ENCODE measurements at places on chromosomes 7 and 10.

- DNase-seq = no peak
Measured at GRCh38 chr7:114130866-114131265, 212.1 kb upstream of the PPP1R3A start.

DNA sequence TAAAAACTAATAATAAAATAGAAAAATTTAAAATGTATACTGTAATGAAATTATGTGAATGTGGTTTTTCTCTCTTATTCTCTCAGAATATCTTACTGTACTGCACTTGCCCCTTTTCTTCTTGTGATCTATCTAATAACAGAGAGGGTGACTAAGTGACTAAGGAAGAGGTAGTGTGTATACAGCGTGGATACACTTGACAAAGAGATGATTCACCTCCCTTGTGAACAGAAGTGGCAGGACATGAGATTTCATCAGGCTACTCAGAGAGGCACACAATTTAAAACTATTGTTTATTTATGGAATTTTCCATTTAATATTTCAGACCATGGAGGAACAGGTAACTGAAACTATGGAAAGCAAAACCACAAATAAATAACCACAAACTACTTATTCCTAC lies 806.6 kb upstream of the GHITM start:
- DNase-seq = no peak

DNA sequence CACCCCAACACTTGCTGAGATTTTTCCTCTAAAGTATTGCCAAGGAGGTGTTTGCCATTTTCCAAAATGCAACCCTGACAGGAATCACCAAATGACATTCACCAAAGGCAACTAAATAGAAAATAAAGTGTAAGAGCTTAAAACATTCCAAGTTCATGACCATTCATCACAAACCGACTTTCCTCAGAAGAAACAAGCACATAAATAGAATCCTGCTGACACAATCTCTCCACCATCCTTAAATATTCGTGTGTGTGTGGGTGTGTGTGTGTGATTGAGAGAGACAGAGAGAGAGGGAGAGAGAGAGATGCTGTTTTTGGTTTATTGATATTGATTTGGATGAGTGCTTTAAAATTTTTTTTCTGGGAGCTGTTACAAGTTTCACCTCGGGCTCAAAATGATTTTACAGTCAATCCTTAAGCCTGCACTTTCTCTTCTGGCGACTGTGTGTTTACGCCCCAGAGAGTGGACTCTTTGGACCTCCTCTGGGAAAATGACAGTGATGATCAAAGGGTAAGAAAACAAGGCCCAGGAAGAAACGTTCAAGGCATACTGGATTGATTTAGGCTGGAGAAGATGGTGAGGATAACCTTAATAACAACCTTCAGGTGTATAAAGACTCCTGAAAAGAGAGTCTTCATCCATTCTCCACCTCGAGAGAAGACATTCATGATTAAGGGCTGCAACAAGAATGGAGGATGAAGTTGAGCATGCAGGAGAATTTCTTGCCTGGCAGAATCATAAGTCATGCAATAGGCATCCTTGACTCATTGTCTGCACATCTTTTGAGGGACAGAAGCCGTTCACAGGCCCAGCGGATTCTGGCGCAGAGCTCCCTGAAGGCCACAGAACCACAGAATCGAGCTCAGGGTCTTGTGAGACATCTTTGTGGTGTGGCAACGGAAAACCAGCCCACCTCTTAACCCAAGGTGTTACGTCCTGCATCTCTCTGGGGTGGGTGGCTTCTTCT lies 104.4 kb upstream of the FGFR2 start:
- DNase-seq = no peak

- no peak for DNase-seq
Measured at GRCh38 chr7:157010588-157011332, at the start of gene MNX1. Gene MNX1, minus strand, starts transcription at chr7:157010663. Its CDS starts 313 bp downstream, at chr7:157010350.

DNA sequence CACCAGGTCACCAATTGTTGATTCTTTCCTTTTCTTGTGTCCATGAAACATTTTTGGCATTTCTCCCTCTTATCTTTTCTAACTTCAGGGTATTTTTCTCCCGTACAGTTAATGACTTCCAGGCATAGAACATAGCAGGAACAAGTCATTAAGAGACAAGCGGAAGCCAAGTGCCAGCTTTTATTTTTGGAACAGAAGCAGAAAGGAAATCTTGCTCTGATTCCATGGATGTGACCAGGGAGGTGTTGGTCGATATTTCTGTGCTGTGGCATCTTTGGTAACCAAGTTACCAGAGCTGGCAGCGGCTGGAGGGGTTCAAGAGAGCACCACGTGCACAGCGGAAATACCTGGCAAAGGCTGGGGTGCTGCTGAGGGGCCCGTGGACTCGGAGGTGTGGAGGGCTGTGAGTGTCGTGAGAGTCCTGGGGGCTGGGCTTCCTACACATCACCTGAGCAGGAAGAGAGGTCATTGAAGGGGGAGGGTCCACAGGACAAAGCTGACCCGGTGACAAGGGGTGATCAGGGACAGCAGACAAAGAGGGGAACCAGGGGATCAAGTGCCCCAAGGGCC lies 1.8 kb downstream of the LLCFC1 start:
- no peak for DNase-seq

GRCh38 chr10:35451151-35452016 lies 115.1 kb downstream of the CCNY start:
- no peak for DNase-seq

- no peak for DNase-seq
Measured at GRCh38 chr10:42962110-42962901, 114.6 kb upstream of the RET start.

DNA sequence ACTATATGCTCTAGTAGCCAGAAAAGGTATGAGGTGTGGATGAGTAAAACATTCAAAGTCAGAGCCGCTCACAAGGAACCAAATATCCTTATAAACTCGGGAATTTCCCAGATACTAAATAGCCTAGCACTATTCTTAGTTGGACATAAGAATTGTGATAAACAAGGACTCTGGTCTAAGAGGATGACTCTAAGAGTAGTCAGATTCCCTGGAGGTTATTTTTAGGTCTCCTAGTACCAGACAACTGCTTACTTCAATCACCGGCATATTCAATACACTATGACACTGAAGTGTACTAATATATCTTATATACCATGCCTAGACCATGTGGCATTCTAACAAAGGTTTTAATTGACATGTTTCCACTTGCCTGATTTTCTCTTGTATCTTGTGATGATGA lies 56.5 kb downstream of the LMBR1 start:
- DNase-seq = no peak

GRCh38 chr7:149772956-149773434 lies 393 bp downstream of the ZNF467 start:
- DNase-seq = no peak

GRCh38 chr10:87613751-87614150 lies 45.9 kb upstream of the PAPSS2 start:
- DNase-seq = no peak

DNA sequence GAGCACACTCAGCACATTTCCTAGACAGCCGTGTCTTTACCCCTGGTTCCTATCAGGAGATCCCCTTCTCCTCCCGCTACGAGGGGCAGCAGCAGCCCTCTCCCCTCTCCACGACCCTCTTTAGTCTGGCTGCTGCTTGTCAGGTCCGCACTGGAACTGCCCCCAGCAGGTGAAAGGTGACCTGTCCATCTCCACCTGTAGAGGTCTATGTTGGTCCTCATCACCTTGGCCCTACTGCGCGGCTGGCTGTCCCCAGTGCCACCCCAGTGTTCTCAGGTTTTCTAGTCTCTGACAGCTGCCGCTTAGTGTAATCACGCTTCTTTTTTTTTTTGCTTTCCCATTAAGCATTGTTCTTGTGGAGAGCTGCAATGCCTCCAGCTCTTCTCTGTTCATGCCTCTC lies 545.7 kb downstream of the SDK1 start:
- DNase-seq = no peak

DNA sequence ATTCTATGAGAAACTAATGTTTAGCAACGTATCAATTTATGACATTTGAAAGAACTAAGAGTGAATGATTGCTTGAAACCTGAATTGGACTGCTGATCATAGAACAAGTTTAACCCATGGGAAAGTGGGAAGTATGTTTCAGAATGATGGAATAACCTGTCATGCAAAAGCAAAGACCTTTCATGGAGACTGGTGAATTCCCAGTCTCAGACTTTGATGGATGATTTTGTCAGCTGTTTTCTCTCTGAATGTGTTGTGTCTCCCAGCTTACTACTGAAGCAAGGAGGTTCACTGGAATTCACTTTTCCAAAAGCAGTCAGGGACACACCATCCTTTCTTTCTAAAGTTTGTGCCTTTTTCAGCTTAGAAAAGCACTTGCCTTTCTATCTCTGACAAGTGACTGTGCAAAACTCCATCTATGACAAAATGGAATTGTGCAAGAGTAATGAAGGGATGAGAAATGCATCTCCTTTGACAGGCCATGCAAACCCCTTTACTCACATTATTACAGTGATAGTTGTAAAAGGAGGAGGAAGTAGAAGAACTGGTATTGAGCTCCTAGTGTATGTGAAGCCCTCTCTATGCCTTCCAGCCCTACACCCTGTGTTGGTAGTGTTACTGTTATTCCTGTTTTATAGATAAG lies 176.1 kb downstream of the PRKG1 start:
- no peak for DNase-seq

- DNase-seq = no peak
Measured at GRCh38 chr10:86057708-86058107, 308.9 kb downstream of the GRID1 start.

GRCh38 chr7:67637023-67637358 lies 640.4 kb downstream of the TYW1 start:
- DNase-seq = no peak

GRCh38 chr7:19104811-19105210 lies 12.6 kb downstream of the TWIST1 start:
- DNase-seq = no peak

DNA sequence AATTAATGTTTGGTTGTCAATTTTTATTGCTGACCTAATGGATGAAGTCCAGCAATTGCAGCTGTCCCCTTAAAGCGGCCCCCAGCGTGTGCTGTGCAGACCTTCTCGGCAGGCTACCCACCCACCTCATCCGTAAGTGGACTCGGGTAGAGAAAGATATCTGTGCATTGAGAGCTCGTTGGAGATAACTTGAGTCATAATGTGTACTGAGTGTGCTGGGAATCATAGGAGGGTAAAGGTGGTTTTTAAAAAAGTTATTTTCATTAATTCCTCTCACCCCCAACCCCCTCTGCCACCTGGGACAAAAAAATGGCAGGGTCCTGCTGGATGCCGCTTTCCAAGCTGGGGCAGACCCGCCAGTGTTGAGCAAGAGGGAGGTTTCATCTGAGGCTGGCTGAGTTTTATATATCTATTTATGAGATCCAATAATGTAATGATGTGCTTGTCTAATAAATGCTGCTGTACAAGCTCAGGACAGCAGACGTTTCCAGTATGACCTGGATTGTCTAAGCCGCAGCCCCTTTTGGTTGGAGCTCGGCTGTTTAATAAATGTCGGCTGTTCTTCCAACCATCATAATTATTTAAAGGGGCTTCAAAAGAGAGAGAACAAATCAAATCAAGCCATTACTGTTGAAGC lies 119.1 kb downstream of the NKX6-2 start:
- no peak for DNase-seq

GRCh38 chr10:80497187-80498077 lies 40.3 kb upstream of the SH2D4B start:
- no peak for DNase-seq

GRCh38 chr10:17655567-17656146 lies 11.7 kb downstream of the STAM start:
- DNase-seq = no peak

DNA sequence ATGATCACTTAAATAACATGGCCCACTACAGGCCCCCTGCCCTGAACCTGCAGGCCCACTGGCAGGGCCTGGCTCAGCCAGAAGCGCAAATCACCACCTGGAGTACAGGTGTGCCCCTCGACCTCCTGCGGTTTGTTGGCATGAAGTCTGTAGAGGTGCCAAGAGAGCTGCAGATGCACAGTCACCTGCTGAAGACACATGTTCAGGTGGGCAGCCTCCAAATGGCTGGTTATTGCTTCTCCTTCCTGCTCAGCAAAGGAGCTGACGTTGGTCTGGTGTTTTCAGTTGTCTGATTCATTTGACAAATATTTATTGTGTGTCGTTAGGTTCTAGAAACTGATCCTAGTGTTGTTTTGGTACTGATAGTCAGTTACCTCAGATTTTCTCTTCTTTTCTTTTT lies 29.0 kb downstream of the DHTKD1 start:
- DNase-seq = no peak

- DNase-seq = no peak
Measured at GRCh38 chr10:3735175-3735574, 49.8 kb downstream of the KLF6 start.

GRCh38 chr10:11024596-11024995 lies 6.9 kb downstream of the CELF2 start:
- no peak for DNase-seq

DNA sequence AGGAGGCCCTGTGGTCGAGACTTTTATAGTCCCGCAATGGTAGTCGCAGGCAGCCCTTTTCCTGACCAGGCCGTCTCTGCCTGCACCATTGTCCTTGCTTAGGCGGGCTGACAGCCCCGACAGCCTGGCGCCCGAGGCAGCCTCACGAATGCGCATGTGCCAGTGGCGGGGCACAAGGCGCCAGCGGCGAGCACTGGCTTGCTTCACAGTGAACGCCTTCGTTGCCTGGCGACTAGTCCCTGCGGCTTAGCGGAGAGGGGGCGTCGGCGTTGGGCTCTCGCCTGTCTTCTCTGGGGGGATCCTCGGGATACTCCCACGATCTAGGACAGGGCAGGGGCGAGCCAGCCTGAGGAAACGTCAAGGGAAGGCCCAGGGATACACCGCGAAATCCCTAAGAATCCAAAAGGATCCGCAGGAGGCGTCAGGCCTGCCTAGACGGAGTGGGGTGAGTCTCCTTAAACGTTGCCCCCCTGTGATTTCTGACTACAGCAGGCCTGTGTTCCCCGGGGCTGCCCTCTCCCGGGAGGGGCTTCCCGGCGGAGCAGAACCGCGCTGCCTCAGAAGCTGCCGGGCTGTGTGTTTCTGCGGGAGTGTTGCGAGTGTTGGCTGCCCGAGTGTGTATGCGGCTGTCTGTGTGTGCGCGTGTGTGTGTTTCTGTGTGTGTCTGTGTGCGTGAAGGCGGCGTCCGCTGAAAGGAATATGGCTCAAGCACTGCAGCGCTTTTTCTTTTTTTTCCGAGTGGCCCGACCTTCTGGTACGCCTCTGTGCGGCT lies 20.5 kb upstream of the ZNF273 start:
- DNase-seq = no peak

GRCh38 chr7:133742709-133743538 lies 384.2 kb upstream of the LRGUK start:
- no peak for DNase-seq

DNA sequence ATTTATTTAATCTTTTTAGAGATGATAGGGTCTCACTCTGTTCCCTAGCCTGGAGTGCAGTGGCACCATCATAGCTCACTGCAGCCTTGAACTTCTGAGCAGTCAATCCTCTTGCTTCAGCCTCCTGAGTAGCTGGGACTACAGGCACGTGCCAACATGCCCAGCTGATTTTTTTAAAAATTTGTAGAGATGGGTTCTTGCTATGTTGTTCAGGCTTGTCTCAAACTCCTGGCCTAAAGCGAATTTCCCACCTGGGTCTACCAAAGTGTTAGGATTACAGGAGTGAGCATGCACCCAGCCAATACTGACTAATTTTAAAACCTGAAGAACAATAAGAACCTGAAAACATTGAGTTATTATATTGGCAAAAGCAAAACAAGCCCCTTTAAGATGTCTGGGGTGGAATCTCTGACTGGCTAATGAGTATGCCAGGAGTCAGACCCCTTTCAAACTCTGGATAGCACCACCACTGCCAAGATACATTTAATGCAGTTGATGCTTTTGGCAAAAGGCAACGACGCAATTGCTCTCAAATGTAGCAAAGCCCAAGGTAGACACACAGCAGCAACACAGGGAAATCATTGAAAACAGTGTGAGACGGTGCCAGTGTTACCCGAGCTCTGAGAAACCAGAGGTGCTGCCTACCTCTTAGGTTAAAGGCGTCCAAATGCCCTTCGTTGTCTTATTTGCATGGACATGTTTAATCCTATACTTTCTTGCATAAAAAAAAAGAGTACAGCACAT lies 40.7 kb upstream of the TOMM7 start:
- no peak for DNase-seq

Data from stimulated activated CD8-positive, alpha-beta memory T cell treated with anti-CD3 and anti-CD28 coated beads, Interleukin-7, amount 100 ng/mL, for 1 hour (primary cell).